ENCODE measurements at places on chromosomes 13 and 19.

- DNase-seq: no peak
Observed at GRCh38 chr13:112449545-112449930, 73.4 kb downstream of the SPACA7 start.

- no peak for DNase-seq
Observed at GRCh38 chr13:106369091-106369490, 166.4 kb downstream of the EFNB2 start.

DNA sequence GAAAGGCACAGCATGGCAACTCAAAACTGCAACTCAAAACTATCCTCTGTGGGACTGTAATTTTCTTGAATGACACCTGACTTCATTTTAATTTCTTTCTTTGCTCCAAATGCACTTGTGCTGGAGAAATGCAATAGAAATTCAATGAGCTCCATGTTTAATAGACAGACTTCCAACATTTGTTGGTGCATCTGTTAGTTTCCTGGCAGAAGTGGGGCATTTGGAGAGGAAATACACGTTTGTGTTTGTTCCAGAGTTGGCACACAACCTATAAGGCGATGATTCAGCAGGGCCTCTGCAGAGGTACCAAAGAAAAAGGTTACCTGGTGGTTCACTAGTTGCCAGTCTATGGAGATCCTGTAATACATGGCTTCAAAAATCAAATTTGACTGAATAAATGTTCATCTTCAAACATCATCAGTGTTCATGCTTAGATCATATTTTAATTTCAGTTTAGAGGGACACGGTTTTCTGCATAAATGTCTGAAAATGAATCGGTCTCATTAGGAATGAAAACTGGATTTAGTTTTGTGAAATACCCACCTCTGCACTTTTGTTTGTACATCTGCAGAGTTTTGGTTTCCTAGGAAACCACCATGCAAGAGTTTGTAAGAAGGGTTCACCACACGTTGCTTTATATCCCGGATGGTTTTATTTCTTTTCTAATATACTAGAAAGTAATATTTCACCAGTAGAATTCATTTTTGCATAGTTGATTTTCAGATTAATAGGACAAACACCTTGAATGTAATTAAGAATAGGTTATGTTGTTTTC lies 21.8 kb upstream of the OBI1 start:
- DNase-seq: no peak

GRCh38 chr13:24272452-24273161 lies 36.8 kb upstream of the C1QTNF9 start:
- DNase-seq: no peak

- DNase-seq: no peak
Observed at GRCh38 chr13:110699148-110700145, 6.5 kb downstream of the CARS2 start.

- no peak for DNase-seq
Observed at GRCh38 chr13:100044936-100045335, 44.0 kb upstream of the PCCA start.

DNA sequence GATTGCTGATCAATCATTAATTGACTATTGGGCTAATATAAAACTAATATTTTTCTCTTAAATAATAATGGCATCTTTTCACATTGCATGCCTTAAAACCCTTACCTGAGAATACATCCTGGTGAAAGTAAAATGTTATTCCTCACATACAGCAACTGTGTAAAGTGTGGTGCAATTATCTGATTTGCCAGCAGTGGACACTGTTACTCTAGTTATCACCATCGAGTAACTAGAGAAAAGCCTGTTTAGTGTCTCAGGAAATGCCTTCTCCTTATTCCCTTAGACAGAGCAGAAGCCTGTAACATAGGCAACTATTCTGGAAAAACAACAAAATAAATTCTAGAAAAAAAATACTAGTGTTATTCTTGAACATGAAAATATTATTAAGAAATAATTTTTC lies 459.8 kb downstream of the FGF14 start:
- DNase-seq: peak; percentile 27

GRCh38 chr13:72692884-72693514 lies 34.4 kb downstream of the MZT1 start:
- DNase-seq: no peak

- peak; percentile 59 for DNase-seq
Observed at GRCh38 chr19:32866564-32867265, 2.9 kb downstream of the SLC7A9 start.

DNA sequence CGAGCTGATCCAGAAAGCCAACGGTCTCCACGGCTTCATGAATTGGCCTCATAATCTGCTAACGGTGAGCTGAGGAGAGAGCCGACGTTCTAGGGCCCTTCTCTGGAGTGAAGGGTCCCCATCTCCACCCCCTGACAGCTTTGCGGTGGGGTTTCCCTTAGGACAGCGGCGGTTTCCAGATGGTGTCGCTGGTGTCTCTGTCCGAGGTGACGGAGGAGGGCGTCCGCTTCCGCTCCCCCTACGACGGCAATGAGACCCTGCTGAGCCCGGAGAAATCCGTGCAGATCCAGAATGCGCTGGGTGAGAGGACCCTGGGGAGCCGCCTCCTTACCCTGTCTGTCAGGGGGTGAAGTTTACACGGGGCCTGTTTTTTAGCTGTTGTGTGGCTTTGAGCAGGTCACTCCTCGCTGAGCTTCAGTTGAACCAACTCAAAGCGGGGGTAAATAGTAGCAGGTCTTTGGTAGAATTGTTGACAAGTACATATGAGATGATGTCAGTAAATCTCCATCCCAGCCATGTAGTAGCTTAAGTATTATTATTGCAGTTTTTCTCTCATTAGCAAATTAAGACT lies 801 bp downstream of the QTRT1 start:
- no peak for DNase-seq

GRCh38 chr19:30419568-30420180 lies 47.5 kb downstream of the ZNF536 start:
- no peak for DNase-seq

- no peak for DNase-seq
Observed at GRCh38 chr13:82062772-82063171, 1721.8 kb upstream of the SPRY2 start.

- peak; percentile 23 for DNase-seq
Observed at GRCh38 chr19:15869109-15869555, 28.7 kb downstream of the CYP4F2 start.

GRCh38 chr19:16619457-16619856 lies 8.5 kb downstream of the MED26 start:
- no peak for DNase-seq

GRCh38 chr13:58852076-58852475 lies 1220.5 kb downstream of the PCDH17 start:
- no peak for DNase-seq

- no peak for DNase-seq
Observed at GRCh38 chr13:99859178-99860177, 112.1 kb downstream of the ZIC5 start.

- no peak for DNase-seq
Observed at GRCh38 chr19:53580871-53581835, 43.2 kb downstream of the ZNF331 start.

DNA sequence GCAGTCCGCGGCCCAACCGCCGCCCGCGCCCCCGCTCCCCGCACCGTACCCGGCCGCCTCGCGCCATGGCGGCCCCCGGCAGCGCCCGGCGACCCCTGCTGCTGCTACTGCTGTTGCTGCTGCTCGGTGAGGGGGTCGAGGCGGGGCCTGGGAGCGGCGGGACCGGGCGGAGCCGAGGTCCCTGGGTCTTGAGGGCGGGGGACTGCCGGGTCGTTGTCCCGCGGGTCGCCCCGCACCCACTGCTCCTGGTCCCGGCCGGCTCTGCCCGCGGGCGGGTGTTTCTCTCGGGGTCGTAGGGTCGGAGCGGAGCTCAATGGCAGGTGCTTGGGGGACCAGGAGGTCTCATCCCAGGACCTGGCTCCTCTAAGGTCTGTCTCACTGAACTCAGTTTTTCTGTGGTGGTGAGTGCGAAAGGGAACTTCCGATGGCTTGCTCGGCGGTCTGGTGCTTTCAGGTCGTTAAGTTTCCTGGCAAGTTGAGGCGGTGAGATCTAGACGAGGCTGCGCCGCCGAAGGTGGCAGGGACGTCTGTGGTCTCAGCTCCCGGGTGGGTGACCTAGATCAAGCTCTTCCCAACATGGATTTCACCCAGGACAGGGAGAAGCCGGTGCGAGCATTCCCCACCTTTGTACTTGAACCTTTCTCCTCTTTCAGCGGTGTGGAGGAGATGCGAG lies 467 bp downstream of the LAMP1 start:
- DNase-seq: peak; percentile 34

GRCh38 chr13:111361873-111362648 lies 41.6 kb downstream of the TEX29 start:
- DNase-seq: no peak

DNA sequence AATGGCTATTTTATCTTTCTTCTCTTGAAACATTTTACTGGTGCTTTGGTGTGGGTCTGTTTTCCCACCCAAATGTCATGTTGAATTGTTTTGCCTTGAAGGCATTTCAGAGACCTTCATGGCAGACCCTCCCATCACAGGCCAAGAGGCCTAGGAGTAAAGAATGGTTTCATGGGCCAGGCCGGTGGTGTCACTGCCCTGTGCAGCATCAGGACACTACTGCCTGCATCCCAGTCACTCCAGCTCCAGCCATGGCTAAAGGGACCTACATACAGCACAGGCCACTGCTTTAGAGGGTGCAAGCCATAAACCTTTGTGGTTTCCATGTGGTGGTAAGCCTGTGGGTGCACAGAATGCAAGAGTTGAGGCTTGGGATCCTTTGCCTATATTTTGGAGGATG lies 326.9 kb downstream of the SLITRK5 start:
- no peak for DNase-seq

DNA sequence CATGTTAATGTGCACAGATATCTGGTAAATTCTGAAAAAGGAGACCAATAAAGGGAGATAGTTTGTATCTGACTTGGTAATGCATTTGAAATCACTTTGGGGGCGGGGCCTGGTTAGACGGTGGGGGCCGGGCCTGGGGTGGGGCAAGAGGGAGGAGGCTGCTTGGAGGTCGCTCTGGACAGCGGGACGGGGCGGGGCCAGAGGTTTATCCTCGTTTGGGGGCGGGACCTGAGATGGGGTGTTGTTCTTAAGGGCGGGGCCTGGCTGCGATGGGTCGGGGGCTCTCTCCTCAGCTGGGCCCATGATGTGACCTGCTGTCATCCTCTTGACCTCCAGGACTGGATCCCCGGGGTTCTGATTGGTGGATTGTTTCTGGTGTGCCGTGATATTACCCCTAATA lies 4.9 kb upstream of the ZNF808 start:
- no peak for DNase-seq
